ENCODE measurements at places on chromosomes 3 and 15. TPM values are rescaled to one million over a fixed set of nuclear protein-coding genes. Genes with fewer than 3 reads are reported as not detected.

DNA sequence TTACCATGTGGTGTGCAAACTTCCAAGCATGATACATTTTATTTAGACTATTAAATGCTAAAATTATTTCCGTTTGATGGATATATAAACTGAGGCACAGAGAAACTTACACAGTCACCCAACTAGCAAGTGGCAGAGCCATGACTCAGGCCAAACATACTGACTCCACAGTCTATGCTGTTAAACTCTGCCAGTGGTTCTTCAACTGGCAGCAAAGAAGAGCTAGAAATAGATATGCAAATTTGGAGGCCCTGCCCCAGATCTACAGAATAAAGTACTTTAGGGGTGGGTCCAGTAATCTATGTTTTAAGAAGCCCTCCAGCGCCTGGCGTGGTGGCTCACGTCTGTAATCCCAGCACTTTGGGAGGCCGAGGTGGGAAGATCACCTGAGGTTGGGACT lies 400.0 kb downstream of the FOXP1 start:
- DNase-seq, result no peak

- no peak for DNase-seq
Observed at GRCh38 chr3:124292329-124292728, 300.4 kb upstream of the ROPN1 start.

- no peak for DNase-seq
Observed at GRCh38 chr3:15345608-15346137, 13.3 kb upstream of the SH3BP5 start.

DNA sequence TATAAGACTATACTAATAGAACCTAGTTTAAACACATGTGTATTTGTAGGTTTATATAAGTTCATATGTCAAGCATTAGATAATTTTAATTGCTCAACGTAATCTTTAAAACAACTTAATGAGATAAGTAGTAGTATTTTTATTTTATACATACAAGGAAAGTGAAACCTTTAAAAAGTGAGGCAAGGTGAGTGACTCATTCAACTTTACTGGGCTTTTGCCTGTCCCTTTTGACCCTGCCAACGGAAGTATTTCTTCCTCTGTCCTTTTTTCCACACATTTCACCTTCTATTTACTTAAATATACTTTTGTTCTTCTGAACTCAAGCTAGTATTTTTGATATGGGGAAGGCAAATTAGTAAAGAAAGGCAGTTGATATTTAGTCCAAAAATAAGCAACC lies 78.5 kb downstream of the KBTBD8 start:
- DNase-seq, result no peak

DNA sequence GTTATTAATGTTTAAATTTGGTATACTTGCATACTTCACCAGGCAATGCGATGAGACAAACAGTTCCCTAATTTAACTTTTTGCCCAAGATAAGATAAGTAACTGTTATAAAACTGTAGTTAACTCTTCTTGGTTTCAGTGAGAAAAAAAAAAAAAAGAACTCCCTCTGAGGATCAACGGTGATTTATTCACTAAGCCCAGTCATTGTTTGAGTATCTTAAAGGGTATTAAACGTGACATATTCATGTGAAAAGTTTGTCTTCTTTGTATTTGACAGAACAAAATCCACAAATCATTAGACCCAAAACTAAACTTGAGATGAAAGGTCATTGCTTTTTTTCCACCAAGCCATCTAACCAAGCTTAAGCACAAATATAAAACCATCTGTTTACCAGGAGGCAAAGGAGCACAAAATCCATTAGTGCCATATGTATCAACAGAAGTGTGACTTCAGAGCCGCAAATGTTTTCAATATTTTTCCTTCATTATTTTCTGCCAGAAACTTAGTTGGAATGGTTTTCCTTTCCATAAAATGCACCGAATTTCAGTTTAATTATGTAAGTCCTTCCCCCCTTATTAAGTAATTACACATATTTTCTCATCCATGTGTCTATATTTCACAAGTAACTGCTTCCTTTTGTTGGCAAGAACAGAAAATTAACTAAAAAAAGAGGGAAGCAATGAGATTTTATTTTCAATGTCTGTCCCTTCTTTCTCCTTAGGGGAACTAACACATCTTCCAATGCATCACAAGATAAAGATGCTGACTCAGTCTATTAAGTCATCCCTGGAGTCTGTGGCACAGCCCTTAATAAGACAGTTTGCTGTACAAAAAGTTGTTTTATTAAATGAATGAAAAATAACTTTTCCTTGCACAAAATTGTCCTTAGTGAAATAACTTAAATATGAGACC lies 92.2 kb upstream of the RAP2B start:
- no peak for DNase-seq

GRCh38 chr15:60681353-60681752 lies 202.4 kb upstream of the ICE2 start:
- DNase-seq, result no peak

- DNase-seq, result no peak
Observed at GRCh38 chr15:80480171-80480811, 76.1 kb downstream of the ARNT2 start.

DNA sequence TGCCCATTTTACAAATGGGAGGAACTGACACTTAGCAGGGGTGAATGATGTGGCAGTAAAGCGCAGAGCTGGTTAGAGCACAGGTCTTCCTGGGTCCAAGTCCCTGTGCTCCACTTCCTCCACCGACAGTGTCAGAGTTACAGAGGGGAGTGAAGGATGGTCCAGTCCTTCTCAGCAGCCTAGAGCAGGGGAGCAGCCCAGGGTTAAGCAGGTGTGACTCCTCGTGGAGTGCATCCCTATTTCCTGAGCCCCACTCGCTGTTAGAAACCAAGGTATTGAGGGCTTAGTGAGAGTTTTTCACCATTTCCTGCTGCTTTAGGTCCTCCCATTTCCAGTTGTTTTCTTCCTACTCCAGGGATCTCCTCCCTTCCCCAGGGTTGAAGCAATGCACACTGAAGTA lies 75.4 kb downstream of the GHSR start:
- no peak for DNase-seq

GRCh38 chr3:72391659-72392058 lies 456.6 kb downstream of the SHQ1 start:
- DNase-seq, result no peak

GRCh38 chr3:159322322-159322939 lies 520.6 kb downstream of the MFSD1 start:
- no peak for DNase-seq

DNA sequence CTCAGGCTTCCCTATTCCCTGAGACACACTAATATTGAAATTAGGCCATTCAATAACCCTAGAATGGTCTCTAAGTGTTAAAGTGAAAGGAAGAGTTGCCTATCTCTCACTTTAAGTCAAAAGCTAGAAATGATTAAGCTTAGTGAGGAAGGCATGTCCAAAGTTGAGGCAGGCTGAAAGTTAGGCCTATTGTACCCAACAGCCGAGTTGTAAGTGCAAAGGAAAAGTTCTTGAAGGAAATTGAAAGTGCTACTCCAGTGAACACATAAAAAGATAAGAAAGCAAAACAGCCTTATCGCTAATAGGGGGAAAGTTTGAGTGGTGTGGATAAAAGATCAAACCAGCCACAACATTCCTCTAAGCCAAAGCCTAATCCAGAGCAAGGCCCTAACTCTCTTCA lies 117.9 kb upstream of the SPATA12 start:
- DNase-seq, result no peak

DNA sequence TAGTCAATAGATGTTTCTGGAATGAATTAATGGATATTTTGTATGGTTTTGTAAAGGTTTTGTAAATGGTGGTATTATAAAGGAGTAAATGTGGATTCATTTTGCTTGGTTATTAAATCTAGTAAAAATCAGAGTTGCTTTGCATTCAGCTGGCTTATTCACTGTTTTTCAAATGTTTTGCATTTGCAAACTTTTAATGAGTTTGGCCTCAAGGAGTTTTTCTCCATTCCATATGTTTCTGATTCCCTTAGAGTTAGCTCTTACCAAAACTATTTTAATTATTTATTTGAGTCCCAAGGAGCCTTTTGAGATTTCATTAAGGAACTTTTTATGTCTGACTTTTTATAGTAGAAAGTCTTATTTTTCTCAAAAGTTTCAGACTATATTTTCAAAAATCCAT lies 992.2 kb downstream of the DIPK2A start:
- no peak for DNase-seq

DNA sequence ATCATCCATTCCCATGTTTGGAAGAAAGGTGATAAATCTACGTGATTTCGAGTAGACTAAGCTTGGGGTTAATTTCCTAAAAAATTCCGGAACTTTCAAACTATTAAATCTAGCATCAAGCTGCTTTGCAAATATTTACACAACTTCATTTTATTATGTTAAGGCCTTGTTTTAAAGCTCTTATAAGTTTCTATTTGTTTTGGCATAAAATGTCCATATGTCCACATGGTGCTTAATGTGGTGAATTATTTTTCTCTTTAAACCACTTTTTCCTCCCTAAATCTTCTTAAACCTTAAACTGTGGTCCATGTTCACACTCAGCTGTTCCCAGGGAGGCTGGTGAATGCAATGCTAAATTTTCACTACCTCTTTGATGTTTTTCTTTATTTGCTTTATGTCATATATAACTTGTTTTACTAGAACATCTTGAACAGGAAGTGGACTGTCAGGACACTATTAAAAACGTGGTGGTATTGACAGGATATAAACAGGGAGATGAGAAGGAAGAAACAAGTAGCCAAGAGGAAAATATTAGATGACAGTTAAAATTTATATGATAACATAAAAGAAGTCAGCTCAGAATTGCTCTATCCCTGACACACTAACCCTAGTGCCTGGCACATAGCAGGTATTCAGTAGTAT lies 72.5 kb upstream of the AGTR1 start:
- no peak for DNase-seq

DLG1 gene
- total RNA-seq, result 68.5 TPM

FMN1 gene
- total RNA-seq, result 37.1 TPM

LRRIQ4 gene
- not detected for total RNA-seq

SPINK8 gene
- not detected for total RNA-seq

ETFA gene
- 192 TPM for total RNA-seq

CLDN16 gene
- not detected for total RNA-seq

ALG1L2 gene
- 1.00 TPM for total RNA-seq

GLDN gene
- total RNA-seq, result 194 TPM

CHD2 gene
- 90.9 TPM for total RNA-seq

RARB gene
- 4.8 TPM for total RNA-seq

MAP6D1 gene
- total RNA-seq, result 0.48 TPM
